ENCODE measurements at places on chromosomes 5 and 9.

GRCh38 chr5:178231539-178232123, 971 bp downstream of the PHYKPL start:
- DNase-seq: no peak

GRCh38 chr9:257957-258356, 43.3 kb downstream of the DOCK8 start:
- no peak for DNase-seq

GRCh38 chr9:17503196-17503595, 75.7 kb upstream of the SH3GL2 start:
- no peak for DNase-seq

GRCh38 chr9:110143950-110144545, 63.9 kb downstream of the C9orf152 start:
- no peak for DNase-seq

DNA sequence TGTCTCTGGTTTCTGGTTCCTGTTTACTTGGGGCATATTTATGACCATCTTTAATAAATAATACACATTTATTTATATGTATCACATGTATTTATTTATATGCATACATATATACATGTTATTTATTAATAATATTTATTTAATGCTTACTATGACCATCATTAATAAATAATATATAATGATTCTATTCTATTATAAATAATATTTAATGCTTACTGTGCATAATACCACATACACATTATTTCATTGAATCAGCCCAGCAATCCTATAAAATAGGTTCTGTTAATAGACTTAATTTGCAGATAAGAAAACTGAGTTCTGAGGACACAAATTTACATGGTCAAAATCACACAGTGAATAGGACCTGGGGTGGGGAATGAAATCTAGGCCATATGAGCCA, 24.2 kb downstream of the ACTBL2 start:
- no peak for DNase-seq

GRCh38 chr9:94782355-94783101, 56.0 kb downstream of the AOPEP start:
- DNase-seq: no peak

Measured in keratinocyte (primary cell).